ENCODE measurements at places on chromosomes 1 and 21. TPM values are rescaled to one million over a fixed set of nuclear protein-coding genes. Genes with fewer than 3 reads are reported as not detected.
A peak's percentile ranks its signal among the peaks of the same experiment; 100 is the strongest.

Gene TNFRSF1B
- 173 TPM for total RNA-seq

Gene AGBL4
- total RNA-seq = 0.14 TPM

Gene ATAD3C
- total RNA-seq = 0.99 TPM

Gene PLPPR4
- total RNA-seq = not detected

Gene AGMAT
- 21.9 TPM for total RNA-seq

Gene INSRR
- total RNA-seq = 0.54 TPM

Gene DNAJC28
- total RNA-seq = 0.22 TPM

Gene PRDM15
- total RNA-seq = 14.5 TPM

Gene GPR157
- 4.7 TPM for total RNA-seq

Gene ASCL5
- 0.36 TPM for total RNA-seq

Gene SELL
- total RNA-seq = 110 TPM

DNA sequence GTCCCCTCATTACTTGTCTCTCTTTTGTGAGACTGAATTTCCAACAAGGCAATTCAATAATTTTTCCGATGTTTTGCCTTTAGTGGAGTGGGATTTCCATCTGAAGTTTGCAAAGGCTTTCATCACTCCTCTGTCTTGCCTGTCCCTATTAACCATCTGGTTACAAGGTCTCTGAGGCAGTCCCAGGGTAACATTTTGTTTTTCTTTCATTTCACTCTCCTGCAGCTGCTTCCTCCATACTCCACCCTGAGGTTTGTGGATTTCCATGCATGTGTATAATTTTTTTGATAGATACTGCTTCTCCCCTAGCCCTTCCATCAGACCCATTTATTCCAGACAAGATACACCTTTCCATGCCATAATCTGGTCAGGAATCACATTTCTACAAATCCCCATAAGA, 366.8 kb downstream of the PTBP2 start:
- no peaks in the 10 kb centered on the region for H3K36me3 ChIP-seq
- H3K4me3 ChIP-seq = no peak overlapping the region
- no peaks in the 10 kb centered on the region for H3K4me1 ChIP-seq

GRCh38 chr1:110524311-110525248, 5.6 kb upstream of the KCNA10 start:
- H3K4me1 ChIP-seq = no peaks in the 10 kb centered on the region
- peak; percentile 69 for DNase-seq
- H3K27me3 ChIP-seq = peaks cover 10% of the 10 kb centered on the region
- no peaks in the 10 kb centered on the region for H3K36me3 ChIP-seq
- H3K4me3 ChIP-seq = no peak overlapping the region
- H3K27ac ChIP-seq = no peak overlapping the region

- H3K4me3 ChIP-seq = no peak overlapping the region
- H3K36me3 ChIP-seq = no peaks in the 10 kb centered on the region
- no peaks in the 10 kb centered on the region for H3K27me3 ChIP-seq
- H3K4me1 ChIP-seq = peaks cover 2% of the 10 kb centered on the region
Observed at GRCh38 chr1:183836598-183836997, 31.7 kb downstream of the RGL1 start.

DNA sequence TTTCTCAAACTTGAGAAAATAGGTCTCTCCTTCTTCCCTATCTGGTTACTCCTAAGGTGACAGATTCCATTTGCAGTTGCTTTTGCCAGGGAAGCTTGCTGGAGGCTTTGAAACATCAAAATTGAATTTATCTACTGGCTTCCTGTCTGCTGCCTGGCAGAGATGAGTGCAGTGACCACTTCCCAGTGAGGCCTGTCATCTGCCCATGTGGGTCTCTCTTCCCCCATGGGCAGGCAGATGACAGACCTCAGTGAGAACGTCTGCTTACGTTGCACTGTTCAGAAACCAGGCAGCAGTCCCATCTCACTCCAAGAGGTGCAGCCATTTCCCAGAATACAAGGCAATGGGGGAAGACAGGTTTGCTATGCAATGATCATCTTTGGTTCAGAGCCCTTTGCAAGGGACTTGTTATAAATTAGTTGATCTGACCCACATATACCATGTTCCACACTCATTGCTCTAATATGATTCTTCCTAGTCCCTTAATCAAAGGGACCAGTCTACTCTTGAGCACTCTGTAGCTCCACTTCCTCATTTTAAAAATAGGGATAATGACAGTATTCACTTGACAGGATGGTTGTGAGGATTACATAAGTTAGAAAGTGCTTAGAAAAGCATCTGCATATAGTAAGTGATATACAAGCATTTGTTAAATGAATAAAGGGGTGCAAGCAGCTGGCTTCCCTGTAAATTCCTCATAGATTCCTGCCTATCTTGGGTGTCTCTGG, 10.6 kb downstream of the PGBD5 start:
- no peaks in the 10 kb centered on the region for H3K4me1 ChIP-seq
- H3K27me3 ChIP-seq = peaks cover 42% of the 10 kb centered on the region
- H3K4me3 ChIP-seq = no peak overlapping the region
- no peaks in the 10 kb centered on the region for H3K36me3 ChIP-seq

DNA sequence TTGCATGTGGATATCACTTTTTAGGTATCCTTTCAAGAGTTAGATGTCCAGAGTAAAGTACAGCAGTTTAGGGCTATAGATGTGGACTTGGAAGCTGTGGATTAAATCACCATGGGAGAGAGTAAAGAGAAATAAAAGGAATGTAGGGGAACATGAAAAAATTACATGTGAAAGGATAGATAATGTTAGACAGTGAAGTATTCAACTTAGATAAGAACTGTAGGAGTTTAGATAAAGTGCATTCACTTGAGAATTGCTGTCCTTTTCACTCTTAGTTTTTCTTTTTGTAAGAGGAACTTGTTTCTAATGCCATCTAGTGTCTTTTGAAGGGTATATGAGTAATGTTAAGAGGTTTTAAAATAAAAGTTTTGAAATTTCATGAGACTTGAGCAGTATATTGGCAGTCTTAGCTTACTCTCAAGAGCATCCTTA, 40.1 kb downstream of the MAST2 start:
- H3K4me3 ChIP-seq = no peak overlapping the region
- no peaks in the 10 kb centered on the region for H3K27me3 ChIP-seq
- peak overlapping the region; percentile 6 for H3K27ac ChIP-seq
- H3K36me3 ChIP-seq = peaks cover 1% of the 10 kb centered on the region
- DNase-seq = no peak
- H3K4me1 ChIP-seq = peaks cover 12% of the 10 kb centered on the region

GRCh38 chr1:111082421-111083203, 57.3 kb downstream of the DRAM2 start:
- H3K4me1 ChIP-seq = no peaks in the 10 kb centered on the region
- no peak overlapping the region for H3K27ac ChIP-seq
- H3K4me3 ChIP-seq = no peak overlapping the region
- H3K27me3 ChIP-seq = peaks cover 16% of the 10 kb centered on the region
- DNase-seq = no peak
- no peaks in the 10 kb centered on the region for H3K36me3 ChIP-seq

GRCh38 chr21:39681257-39681656, 63.7 kb upstream of the IGSF5 start:
- H3K27me3 ChIP-seq = no peaks in the 10 kb centered on the region
- H3K4me1 ChIP-seq = no peaks in the 10 kb centered on the region
- H3K36me3 ChIP-seq = no peaks in the 10 kb centered on the region
- H3K4me3 ChIP-seq = no peak overlapping the region
- no peak for DNase-seq

DNA sequence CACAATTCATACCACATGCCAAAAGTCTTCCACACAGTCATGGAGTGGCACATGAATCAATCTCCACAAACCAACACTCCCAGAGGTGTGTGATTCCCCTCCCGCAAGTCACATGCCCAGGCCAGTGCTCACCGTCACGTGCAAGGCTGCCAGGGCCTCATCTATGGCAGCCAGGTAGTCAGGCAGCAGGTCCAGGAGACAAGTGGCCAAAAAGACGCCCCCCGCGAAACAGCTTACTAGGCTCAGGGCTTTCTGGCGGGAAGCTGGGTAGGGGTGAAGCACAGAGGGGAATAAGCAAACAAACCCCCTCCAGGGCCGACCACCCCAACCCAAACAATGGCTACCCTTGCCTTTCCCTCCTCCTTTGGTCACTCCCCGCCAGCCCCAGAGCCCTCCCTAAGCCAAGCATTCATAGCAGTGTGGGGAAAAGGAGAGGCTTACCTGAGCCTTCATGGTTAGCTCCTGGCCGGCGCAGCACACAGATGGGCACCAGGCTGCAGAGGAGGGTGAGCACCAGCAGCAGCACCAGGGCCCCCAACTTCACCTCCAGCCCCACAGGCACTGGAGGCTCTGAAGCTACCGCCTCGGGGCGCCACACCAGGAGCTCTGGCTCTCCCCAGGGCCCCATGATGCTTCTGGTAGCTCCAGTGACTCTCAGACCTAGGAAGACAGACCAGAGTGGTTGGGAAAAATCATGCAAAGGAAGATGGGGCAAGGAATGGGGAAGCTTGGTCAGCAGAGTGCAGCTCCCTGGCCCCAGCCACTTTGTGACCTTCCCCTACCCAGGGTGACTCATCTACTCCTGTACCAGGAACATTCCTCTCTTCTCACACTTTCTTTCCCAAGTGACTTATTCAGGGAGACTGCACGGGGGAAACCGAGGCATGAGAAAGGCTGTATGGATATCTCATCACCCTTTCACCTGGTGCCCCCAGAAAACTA, 978 bp downstream of the SLC39A1 start:
- peak overlapping the region; percentile 78 for H3K4me3 ChIP-seq
- no peaks in the 10 kb centered on the region for H3K27me3 ChIP-seq
- H3K4me1 ChIP-seq = peaks cover 42% of the 10 kb centered on the region
- no peak for DNase-seq

- no peaks in the 10 kb centered on the region for H3K27me3 ChIP-seq
- no peak for DNase-seq
- H3K36me3 ChIP-seq = peaks cover 7% of the 10 kb centered on the region
- peak overlapping the region; percentile 1 for H3K27ac ChIP-seq
Observed at GRCh38 chr1:53015508-53015860, 46.5 kb upstream of the PODN start.

DNA sequence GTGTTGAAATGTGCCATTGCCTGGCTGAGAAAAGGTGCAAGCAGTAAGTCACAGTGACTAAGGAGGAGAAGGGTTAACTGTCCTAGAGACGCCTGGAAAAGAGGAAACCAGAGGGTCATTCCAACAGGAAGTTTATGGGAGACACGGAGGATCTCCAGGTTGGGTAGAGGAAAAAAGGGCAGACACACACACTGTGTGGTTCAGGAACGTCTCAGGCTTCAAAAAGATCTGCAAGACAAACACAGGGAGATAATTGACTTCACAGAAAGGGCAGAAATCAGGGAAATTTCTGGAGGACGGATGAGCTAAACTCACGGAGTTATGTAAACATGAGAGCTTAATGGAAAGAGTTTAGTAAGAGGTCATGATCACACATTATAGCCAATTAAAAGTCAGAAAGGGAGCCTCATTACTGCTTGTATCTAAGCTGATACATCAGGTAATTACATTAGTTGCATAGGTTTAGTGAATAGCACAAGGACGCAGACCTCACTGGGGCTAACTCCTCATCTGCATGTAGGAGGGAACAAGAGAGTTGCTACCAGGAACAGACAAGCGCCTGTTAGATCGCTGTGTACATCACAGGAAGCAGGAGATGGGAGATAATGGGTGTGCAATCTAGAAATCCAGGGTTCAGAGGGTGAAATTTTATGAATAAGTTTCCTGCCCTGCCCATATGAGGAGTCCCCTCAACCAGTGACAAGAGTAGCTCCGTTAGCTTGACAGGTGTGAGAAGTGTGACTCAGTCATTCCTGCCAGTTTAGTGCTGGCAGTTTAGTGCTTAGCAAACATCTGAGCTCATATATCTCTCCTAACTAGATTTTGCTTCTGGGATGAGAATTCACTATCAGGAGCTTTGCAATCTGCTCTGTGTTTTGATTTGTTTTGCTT, 96.6 kb upstream of the TNR start:
- peaks cover 13% of the 10 kb centered on the region for H3K27me3 ChIP-seq
- DNase-seq = peak; percentile 12
- H3K36me3 ChIP-seq = no peaks in the 10 kb centered on the region

DNA sequence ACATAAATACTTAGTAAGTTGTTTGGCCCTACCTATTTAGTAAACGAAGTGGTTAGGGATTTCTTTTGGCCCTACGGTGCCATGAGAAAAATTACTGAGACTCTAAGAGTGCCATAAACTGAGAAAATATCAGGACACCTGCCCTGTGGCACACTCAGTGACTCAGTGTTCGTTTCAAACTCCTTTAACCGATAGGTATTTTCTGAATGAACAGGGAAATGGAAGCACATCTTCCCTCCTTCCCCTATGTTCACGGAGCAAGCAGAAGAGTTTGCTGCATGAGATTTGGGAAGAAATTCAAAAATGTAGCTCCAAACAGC, 134.2 kb downstream of the KAZN start:
- no peaks in the 10 kb centered on the region for H3K36me3 ChIP-seq
- H3K4me1 ChIP-seq = no peaks in the 10 kb centered on the region
- peaks cover 9% of the 10 kb centered on the region for H3K27me3 ChIP-seq
- no peak overlapping the region for H3K27ac ChIP-seq
- H3K4me3 ChIP-seq = no peak overlapping the region

DNA sequence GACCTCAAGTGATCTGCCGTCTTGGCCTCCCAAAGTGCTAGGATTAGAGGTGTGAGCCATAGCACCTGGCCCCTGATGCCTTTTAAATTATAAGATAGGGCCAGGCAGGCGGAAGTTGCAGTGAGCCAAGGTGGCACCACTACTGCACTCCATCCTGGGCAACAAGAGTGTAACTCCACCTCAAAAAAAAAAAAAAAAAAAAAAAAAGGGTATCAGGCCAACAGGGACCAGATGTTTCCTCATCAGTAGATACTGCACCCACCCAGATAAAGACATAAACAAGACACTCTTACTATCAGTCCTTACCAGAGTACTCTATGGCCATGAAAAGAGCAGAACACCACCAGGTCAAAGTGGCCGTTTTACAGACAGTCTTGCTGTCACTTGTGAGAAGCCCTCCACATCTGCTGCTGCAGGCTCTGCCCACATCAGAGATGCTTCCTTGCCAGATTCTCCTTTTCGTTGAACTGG, 3.3 kb downstream of the C21orf58 start:
- H3K27ac ChIP-seq = no peak overlapping the region
- H3K36me3 ChIP-seq = peaks cover 31% of the 10 kb centered on the region
- DNase-seq = no peak
- no peaks in the 10 kb centered on the region for H3K27me3 ChIP-seq
- H3K4me3 ChIP-seq = peak overlapping the region; percentile 11

DNA sequence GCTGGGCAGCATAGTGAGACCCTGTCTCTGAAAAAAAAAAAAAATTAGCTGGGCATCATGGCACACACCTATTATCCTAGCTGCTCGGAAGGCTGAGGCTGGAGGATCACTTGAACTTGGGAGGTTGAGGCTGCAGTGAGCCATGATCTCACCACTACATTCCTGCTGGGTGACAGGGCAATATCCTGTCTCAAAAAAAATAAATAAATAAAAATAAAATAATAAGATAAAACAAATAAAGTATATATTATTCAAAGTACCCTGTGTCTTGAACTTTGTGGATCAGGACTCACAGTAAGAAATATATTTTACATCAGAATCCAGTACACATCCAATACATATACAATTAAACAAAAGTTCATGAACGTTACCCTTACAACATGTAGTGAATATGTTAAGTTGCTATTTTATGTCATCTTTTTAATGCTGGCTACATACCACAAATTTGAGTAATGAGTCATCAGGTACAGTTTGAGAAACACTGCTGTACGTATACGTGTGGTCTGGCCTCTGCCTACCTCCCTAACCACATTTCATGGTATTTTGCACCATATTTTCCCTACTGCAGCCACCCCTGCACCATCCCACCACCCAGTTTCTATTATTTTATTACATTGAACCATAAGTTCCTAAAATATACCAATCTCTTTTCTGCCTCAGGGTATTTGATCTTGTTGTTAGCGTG, 4.4 kb downstream of the NME7 start:
- peak; percentile 69 for DNase-seq
- H3K36me3 ChIP-seq = peaks cover 10% of the 10 kb centered on the region
- no peaks in the 10 kb centered on the region for H3K27me3 ChIP-seq
- H3K27ac ChIP-seq = peak overlapping the region; percentile 75
